H4 (cell line): ENCODE measurements at places on chromosomes 6 and 20.

- DNase-seq, result no peak
Observed at GRCh38 chr6:168985705-168986104, 267.9 kb downstream of the THBS2 start.

GRCh38 chr6:114987281-114987680 is 644.5 kb upstream of the HS3ST5 start:
- DNase-seq, result no peak

- DNase-seq, result no peak
Observed at GRCh38 chr20:1326031-1326930, 2.7 kb downstream of the SDCBP2 start.

DNA sequence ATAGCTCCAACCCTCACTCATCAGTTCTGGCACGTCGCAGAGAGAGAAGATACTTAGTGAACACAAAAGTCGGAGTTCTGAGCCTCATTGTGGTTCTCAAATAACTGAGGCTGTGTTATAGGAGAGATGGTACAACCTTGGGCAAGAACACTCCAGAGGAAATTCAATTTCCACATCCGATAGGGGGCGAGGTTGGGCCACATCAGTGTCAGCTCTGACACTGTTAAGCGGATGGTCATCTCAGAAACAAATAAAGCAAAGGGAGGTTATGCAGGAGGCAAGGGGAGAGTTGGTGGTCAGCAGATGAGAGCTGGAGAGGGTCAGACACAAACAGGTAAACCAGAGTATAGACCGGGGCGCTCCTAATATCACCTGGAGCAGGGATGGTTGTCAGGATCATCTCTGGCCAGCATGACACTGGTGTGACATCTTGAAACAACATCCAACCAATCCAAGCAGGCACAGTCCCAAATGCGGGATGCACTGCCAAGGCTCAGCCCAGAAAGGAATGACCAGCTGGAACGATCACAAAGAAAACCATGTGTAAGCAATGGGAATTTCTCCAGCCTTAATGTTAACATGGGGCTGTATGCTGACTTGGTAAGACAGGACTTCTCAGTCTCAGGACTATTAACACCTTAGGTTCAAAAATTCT is 331.8 kb downstream of the HACE1 start:
- peak; percentile 3 for DNase-seq

- no peak for DNase-seq
Observed at GRCh38 chr20:33570743-33571142, 80.8 kb downstream of the CBFA2T2 start.
